NCI-H526 (cell line): ENCODE measurements at places on chromosomes 3 and 15.

DNA sequence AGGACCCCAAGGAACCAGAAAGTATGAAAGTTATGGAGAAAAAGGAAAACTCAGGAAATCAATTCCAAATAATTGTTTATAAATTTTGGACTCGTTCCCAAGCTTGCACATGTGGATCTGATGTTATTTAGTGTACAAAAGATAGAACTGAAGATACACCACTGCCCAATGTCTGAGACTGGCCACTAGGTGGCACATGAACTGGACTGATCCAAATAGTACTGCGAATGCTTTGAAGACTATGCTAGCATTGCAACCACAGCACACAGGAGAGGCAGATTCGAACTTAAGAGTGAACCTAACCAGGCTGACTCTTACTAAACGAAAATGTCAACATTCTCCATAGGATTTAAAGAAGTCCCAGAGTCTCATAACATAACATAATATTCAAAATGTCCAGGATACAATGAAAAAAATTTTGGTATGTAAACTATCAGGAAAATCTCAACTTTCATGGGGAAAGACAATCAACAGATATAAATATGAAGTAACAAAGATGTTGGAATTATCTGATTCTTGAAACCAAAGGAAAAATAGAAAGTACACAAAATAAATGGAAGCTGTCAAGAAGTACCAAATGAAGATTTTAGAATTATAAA lies 596.7 kb downstream of the FGF12 start:
- peak; percentile 10 for DNase-seq

DNA sequence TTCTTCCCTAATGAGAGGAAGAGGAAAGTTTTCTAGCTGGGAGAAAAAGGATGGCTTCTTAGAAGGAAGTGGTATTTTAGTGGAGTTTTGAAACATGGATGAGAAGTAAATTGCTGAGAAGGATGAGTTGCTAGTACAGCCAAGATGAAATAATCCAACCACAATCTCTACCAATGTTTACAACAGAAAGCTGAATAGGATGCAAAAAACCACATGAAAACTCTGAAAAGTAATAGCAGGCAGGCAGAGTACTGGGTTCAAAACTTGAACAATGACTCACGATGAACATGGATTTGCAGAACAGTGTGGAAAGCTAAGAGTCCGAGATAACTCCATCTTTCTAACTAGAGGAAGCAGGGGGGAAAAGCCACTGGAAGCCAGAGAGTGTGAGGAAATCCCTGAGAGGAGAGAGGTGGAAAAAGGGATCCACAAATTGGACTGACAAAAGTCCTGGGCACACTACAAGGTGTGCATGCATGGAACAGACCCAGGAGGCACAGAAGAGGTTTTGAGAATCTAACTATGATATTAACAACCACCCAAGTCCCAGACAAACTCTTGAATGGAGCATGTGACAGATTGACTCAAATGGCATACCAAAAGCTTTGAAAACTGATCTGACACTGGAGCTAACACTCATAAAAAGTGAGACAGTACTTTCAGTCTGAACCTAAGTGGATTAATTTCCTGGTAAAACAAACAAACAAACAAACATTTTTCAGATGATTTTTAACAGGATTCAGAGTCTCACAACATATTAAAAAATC lies 76.7 kb downstream of the ST6GAL1 start:
- DNase-seq, result no peak

DNA sequence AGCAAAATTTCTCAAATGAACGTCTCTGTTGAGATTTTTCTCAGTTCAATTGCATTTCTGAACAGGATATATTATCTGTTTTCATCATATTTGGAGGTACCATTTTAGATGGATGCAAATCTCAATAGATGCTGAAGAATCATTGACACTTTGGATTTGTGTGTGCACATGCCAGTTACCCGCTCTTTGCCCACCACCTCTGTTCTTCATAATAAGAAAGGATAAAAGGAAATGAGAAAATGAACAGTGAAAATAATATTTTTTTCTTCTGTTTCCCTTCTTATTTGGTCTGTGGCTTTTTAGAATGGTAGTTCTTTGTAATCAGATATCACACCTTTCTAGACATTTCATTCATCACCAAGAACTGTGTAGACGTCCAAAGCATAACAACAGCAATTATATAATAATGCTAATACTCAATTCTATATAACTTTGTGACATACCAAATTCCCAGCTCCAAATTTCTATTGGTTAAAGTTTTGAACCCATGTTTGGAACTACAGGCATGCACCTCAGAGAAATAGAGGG lies 256.7 kb upstream of the SATB1 start:
- DNase-seq, result no peak

- DNase-seq, result no peak
Measured at GRCh38 chr15:39202641-39203040, 378.2 kb upstream of the THBS1 start.

DNA sequence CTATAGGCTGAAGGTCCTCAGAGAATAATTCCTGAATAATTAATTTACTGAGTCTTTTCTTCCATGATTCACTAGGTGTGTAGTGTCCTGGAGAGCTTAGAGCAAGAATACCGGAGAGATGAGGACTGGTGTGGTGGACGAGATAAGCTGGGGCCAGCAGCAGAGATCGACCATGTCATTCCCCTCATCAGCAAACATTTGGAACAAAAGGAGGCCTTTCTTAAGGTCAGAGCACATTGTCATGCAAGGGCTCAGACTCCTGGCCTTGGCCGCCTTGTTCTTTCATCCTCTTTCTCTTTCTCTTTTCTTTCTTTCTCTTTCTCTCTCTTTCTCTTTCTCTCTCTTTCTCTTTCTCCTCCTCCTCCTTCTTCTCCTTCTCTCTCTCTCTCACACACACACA lies 291.4 kb upstream of the UMPS start:
- no peak for DNase-seq

- no peak for DNase-seq
Measured at GRCh38 chr3:160980740-160981139, 124.4 kb downstream of the B3GALNT1 start.

GRCh38 chr3:191473661-191474198 lies 12.8 kb downstream of the PYDC2 start:
- no peak for DNase-seq

- DNase-seq, result no peak
Measured at GRCh38 chr3:88078932-88079331, 19.9 kb downstream of the ZNF654 start.

DNA sequence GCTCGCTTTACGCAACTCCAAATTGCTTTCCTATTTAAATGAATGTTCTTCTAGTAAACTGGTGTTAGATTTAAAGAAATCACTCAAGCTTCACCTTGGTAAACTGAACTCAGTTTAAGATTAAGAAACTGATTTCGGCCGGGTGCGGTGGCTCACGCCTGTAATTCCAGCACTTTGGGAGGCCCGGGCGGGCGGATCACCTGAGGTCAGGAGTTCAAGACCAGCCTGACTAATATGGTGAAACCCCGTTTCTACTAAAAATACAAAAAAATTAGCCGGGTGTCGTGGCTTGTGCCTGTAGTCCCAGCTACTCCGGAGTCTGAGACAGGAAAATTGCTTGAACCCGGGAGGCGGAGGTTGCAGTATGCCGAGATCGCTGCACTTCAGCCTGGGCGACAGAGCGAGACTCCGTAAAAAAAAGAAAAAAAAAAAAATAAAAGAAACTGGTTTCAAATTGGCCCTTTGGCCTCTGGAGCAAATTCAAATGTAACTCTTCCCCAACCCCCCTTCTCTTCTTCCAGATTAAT lies 1.7 kb downstream of the SKIL start:
- no peak for DNase-seq

- no peak for DNase-seq
Measured at GRCh38 chr3:186722457-186722856, 5.3 kb downstream of the KNG1 start.

DNA sequence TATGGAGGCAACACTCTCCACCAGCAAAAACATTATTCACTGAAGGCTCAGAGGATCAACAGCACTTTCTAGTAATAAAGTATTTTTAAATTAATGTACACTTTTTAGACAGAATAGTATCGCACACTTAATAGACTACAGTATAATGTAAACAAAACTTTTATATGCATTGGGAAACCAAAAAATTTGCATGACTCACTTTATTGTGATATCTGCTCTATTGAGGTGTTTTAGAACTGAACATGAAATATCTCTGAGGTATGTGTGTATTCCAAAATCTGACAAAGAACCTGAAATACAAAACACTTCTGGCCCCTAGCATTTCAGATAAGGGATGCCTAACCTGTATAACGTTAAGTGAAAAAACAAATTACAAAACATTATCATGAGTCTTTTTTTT lies 99.7 kb downstream of the PRICKLE2 start:
- no peak for DNase-seq

DNA sequence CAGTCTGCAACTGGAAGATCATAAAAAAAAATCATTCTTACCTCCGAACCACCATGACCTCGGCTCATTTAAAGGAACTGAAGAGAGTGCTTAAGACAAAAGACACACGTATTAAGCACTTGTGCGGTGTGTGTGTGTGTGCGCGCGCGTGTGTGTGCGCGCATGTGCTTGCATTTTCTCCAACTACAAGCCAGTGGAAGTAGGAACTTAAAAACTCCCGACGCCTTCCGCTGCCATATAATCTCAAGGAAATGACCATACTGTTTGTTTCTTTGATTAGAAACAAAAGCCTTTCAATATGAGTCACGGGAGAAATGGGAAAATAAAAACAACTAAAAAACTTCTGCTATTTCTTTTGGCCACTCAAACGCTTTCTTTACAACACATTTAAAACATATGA lies 32.4 kb downstream of the FRMD4B start:
- DNase-seq, result no peak

DNA sequence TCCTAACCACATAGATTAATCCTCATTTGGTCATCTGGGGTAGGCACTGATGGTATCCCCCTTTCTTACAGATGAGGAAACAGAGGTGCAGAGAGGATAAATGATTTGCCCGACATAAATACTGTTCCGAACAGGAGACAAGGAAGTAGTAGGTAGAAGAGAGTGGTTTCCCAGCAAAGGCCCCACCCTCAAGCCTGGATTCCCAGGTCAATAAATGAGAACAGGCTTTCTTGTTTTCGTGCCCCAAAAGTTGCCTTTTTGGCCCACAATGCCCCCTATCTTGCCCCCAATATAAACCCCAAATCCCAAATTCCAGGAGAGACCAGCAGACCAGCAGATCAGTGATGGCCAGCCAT lies 125.5 kb upstream of the PRR20G start:
- DNase-seq, result no peak

GRCh38 chr3:169278092-169278491 lies 385.4 kb downstream of the MECOM start:
- DNase-seq, result no peak

GRCh38 chr3:49534581-49535441 lies 19.5 kb upstream of the BSN start:
- no peak for DNase-seq

DNA sequence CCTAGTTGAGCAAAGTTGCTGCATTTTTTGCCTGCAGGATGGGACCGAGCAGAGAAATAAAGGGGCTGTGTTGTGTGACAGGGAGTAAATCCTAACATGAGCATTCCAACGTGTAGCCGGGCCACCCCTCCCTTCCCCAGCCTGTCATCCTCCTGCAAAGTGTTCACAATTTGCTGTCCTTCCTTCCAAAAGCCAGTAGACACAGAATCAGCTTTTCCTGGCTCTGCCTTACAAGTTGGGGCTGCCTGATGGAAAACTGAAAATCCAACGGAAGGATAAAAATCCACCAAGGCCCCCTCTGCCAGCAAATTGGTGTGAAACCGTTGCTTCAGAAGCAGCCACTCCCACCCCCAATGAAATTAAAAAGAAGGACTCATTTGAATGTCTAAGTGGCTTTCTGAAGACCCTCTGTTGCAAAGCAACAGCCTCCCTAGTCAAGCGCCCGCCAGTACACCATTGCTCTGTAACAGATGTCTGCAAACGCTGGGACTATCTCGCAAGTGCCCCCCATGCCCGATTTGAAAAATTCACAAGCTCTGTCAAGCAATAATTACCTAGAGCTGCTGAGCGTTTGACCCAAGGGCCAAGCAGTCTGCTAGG lies 665 bp downstream of the FRMD4B start:
- no peak for DNase-seq

DNA sequence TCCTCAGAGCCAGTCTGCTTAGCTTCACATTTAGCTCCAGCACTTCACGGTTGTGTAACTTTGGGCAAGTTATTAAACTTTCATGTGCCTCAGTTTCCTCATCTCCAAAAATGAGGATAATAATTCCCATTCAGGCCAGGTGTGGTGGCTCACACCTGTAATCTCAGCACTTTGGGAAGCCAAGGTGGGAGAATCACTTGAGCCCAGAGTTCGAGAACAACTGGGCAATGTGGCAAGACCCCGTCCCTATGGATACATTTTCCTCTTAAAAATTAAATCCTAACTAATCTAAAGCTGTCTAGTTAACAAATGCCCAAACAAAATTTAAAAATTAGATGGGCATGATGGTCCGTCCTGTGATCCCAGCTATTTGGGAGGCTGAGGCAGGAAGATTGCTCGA lies 7.2 kb downstream of the RCN2 start:
- no peak for DNase-seq

- DNase-seq, result peak; percentile 12
Measured at GRCh38 chr15:81118361-81118760, 15.7 kb upstream of the CFAP161 start.

- no peak for DNase-seq
Measured at GRCh38 chr3:11950576-11950975, 53.6 kb upstream of the SYN2 start.

DNA sequence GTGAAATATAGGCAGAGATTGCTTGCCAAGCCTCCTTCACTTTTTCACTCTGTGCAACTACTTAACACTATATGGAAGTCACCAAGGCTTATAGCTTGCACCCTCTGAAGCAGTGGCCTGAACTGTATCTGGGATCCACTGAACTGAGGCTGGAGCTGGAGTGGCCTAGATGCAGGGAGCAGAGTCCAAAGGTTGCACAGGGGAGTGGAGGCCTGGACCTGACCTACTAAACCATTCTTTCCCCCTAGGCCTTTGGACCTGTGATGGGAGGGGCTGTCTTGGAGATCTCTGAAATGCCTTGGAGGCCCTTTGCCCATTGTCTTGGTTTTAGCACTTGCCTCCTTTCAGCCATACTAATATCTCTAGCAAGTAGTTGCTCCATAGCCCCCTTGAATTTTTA lies 57.5 kb downstream of the P2RY1 start:
- no peak for DNase-seq

DNA sequence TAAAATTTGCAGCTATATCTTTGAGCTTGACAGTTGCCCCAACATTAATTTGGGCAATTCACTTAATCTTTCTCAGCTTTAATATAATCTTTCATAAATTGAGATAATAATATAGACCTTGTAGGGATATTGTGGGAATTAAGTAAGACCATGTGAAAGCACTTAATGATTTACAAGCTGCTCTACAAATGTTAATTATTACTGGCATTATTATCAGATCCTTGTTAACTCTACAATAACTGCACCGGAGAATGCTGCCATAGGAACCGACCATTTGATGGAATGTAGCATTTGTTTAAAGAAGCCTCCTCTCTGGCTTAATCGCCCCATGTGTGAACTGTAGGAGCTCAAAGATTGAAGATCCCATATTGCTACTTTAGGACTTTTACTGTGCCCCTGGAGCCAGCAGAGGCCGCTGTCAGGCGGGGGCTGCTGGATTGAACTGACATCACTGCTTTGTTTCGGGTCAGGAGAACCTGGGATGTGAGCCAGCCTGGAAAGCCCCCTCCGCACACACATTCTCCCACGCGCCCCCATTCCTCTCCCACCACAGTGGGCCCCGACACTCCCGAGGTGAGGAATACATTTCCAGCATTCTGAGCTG lies 154.2 kb upstream of the TNIK start:
- peak; percentile 10 for DNase-seq

GRCh38 chr15:83533410-83533962 lies 86.3 kb downstream of the SH3GL3 start:
- no peak for DNase-seq
